ENCODE measurements at places on chromosomes 6 and 20.

DNA sequence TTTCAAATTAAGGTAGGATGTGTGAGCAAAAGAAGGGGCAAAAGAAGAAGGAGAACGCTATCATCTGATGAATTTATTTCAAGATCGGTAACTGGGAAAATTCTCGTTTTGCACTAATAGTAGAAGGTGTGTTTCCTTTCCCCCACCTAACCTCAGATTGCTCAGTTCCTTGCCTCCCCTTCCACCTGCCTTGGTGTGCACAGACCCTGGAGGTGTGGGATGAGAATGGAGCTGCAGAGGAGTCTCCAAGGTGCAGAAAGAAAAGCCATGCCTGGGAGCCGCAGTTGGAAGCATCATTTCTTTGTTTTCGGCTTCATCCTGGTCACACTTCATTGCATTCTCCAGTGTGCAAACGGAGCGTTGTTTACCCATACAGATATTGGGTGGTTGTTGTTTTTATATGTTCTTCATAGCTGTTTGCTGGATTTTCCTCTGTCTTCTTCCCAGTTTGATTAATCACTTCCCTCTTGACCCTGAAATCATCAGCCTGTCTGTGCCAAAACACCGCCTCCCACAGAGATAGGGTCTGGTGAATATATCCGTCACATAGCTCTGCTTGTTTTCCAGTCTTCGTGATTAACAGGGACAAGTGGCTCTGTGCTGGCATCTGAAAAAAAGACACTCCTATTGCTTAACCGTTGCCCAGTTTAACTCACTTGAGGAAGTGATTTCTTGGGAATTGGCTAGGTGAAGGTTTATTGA is 40.2 kb upstream of the NEDD9 start:
- no peak for DNase-seq

GRCh38 chr20:50843331-50844276 is 48.7 kb downstream of the BCAS4 start:
- DNase-seq: no peak

DNA sequence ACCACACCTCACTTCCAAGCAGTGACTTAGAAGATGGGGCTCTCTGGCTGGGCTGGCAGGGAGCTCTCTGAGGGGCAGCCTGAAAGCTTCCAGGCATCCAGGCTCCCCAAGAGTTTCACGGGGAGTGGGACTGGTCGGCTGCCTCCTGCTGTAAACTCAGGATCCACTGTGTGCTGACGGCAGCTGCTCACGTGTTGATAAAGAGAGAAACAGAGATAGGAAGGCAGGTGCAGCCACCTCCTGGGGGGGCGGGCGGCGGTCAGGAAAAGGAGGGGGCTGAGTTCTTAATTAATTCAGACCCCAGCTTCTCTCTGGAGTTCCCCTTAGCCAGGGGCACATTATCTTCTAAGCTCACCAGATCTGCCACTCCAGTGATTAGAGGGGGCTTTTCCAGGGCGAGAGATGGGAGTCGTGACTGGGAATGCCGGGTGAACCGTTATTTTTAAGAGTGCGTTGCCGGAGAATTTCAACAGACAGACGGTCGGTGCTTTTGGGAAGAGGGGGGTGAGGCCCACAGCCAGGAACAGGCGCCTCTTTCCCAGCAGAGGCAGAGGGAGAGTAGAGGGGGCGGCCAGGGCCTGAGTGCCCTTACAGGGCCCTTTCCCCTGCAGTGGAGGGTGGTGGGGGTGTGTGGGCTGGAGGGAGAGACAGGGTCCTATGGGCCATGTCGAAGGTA is 70.9 kb downstream of the CD40 start:
- no peak for DNase-seq

- no peak for DNase-seq
Measured at GRCh38 chr6:153044295-153044694, 41.8 kb upstream of the MTRF1L start.

GRCh38 chr6:16419636-16420336 is 181.4 kb downstream of the GMPR start:
- DNase-seq: no peak

GRCh38 chr6:133898263-133898662 is 9.3 kb downstream of the TCF21 start:
- DNase-seq: no peak

DNA sequence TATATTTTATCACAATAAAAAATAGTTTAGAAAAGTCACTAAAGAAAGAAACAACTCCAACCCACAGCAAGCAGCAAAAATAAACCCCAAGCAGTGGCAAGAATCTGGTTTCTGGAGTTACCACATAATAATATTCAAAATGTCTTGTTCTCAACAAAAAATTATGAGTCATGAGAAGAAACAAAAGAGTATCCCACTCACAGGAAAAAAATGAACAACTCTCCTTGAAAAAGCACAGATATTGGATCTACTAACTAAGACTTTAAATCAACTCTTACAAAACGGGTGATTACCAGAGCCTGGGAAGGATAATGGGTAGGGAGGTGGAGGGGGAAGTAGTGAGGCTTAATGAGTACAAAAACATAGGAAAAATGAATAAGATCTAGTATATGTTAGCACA is 425.6 kb downstream of the PLCB1 start:
- no peak for DNase-seq

- no peak for DNase-seq
Measured at GRCh38 chr6:154786144-154786868, 53.1 kb downstream of the SCAF8 start.

DNA sequence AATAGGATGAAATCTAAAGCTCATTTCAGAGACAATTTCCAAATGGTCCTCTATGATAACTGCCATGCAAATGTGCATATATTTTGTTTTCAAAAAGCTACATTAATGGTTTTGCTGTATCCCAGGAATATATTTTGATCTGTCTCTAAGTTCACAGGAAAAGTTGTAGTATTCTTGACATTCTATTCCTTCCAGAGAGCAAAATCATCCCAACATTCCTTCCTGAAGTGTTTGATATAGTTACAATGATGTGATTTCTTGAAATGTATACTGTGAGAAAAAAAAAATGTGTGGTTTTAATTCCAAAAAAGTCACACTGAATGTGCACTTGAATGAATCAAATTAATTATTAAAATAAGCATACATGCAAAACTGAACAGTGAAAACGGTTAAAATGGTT is 996.0 kb upstream of the CITED2 start:
- no peak for DNase-seq

- DNase-seq: no peak
Measured at GRCh38 chr6:70520575-70520974, 46.2 kb upstream of the SDHAF4 start.

All from activated CD4-positive, alpha-beta T cell treated with anti-CD3 and anti-CD28 coated beads, Interleukin-2, amount 50 U/mL, for 48 hours (primary cell).